ENCODE measurements at places on chromosomes 11 and 22.

DNA sequence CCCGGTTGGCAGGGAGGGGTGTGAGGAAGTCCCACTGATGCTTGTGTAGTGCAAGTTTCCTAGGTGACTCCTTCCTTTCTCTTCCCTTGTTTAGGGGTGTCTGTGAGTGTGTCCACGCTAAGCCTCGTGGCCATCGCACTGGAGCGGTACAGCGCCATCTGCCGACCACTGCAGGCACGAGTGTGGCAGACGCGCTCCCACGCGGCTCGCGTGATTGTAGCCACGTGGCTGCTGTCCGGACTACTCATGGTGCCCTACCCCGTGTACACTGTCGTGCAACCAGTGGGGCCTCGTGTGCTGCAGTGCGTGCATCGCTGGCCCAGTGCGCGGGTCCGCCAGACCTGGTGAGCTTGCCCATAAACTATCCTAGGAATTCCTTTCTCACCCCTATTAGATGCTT, 10.4 kb downstream of the CCKBR start:
- peak; percentile 9 for DNase-seq

DNA sequence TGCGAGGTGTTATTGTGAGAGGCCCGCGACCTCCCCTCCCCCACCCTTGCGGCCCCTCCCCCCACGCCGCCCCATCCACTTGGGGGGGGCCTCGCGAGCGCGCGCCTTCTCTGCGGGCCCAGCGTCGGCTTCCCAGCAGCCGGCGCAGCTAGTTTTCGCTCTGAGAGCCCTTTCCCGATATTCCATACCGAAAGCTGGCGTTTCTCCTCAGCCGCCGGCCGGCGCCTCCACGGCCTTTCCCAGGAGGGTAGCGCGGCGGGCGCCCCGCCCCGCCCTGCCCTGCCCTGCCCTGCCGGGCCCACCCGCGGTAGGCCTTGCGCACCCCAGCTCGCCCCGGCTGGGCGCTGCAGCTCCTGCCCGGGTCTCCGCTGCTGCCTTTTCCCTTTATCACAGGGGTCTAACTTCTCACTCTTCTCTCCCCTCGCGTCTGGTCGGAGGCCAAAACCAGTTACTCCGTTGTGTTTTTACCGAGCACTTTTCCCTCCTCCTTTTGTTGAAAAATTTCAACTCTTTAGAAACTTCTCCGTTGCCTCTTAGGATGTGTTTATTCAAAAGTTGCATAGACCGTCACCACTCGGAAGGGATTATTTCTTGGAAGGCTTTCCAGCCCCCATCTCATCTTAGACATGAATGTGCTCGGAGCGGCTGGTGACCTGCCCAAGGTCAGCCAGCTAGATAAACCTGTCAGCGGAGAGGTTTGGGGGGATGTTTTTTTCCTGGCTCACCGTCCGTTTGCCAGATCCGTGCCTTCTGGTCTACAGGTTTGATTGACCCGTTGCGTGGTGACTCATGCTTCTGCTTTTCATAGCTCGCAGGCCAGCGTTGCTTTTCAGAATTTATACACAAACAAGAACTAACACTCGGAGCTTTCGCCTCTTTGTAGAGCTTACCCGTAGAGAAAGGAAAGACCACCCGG, 648 bp downstream of the PAFAH1B2 start:
- DNase-seq: peak; percentile 38

DNA sequence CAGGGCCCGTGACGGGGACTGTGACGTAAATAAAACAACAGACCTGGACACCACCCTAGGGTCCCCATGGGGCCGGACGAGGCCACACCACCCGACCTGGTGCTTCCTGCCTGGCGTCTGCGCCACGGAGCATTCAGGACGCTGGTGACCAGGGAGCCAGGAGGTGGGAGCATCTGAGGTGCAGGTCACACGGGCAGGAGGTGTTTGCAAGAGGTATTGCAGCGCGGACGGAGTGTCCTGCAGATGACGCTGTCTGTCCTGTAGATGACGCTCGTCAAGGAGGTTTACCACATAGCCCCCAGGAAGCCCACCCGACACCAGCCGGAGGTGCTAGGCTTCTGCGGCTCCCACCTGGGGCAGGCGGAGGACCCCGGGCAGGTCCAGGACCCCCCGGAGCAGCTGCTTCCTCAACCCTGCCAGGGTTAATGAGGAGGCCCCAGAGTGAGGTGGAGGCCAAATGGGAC, 986 bp upstream of the MUC5B start:
- no peak for DNase-seq

DNA sequence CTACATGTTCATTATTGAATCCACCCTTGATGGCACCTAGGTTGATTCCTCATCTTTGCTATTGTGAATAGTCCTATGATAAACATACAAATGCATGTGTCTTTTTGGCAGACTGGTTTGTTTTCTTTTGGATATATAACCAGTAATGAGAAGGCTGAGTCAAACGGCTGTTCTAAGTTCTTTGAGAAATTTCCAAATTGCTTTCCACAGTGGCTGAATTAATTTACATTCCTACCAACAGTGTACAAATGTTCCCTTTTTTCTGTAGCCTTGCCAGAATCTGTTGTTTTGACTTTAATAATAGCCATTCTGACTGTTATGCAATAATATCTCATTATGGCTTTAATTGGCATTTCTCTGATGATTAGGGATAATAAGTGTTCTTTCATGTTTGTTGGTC, 184.9 kb downstream of the CASP12 start:
- no peak for DNase-seq

- DNase-seq: no peak
Measured at GRCh38 chr22:46483353-46483752, 54.1 kb downstream of the CELSR1 start.

GRCh38 chr11:117426297-117426685, 98.6 kb downstream of the CEP164 start:
- peak; percentile 83 for DNase-seq

DNA sequence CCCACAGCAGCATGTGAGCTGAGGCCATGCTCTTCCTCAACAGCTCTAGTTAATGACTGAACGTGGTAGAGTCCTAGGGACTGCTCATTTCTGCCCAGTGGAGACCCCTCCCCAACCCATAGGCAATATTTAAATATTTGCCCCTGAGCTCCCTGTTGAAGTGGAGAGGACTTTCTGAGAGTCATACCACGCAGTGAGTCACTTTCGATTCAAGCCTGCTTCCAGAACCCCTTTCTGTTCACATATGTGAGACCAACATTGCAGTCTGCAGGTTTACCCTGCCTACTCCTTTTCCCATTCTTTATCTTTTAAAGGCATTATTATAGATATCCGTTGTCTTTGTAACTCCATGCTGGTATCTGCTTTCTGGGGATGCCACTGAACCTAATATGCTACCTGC, 946.3 kb downstream of the JRKL start:
- no peak for DNase-seq

DNA sequence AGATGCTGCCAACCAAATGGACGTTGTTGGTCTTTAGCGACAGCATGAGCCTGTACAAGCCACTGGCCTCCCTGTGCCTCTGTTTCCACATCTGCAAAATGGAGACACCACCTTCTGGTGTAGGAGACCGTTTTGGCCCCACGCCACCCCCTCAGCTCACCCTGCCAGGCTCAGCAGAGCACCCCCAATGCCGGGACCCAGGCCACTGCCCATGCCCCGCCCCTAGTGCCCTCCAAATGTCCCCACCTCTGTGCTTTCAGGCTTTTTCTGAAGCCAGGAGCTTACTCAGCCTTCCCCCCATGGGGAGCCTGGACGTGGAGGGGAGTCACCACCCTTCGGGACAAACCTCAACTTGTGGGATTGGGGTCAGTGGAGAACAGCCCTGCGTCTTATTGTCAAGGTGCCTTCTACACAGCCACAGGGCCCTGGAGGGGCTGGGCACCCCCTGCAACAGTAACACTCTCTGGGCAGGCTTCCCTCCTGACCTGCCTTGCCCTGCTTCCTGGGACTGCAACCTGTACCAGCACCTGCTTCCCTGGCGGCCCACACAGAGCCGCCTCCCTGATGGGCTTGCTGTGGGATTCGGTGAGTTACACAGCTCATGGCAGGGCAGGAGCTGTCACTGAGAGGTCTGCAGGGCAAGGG, 24.6 kb upstream of the RTL6 start:
- no peak for DNase-seq

GRCh38 chr22:30178181-30179126, 68.1 kb downstream of the LIF start:
- peak; percentile 52 for DNase-seq

DNA sequence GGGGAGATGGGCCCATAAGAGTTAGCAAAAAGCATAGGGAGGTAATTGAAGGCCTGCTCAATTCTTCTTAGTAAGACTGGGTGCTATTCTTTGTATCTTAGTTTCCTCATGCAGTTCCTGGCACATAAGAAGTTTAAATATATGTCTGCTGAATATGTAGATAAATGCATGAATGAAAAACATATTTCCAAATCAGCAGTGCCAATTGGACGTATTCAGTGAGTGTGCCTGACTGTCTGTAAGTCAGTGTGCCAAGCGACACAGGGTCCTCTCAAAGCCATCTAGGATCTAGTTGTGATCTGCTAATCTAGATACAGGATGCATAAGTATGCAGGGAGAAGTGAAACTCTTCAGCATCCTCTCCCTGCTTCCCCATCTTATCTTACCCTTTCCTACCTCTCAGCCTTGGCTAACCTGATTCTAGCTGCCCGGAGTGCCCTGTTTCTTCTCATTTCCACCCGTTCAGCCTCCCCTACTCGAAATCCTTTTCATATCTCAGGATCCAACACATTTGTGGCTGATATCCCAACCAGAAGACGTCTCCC, 91.1 kb upstream of the SORL1-AS1 start:
- no peak for DNase-seq

DNA sequence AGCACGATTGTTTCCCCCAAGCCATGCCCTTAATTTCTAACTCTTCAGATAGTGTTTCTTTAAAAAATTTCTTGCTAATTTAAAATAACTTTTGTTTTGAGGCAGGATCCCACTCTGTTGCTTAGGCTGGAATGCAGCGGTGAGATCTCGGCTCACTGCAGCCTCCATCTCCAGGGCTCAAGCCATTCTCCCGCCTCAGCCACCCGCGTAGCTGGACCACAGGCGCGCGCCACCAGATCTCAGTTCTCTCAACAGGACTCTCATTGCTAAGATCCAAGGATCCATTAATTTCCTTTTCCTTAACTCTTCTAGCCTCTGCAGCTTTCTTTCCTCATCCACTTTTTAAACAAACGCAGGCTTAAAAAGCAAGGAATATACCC, 327 bp upstream of the MED17 start:
- no peak for DNase-seq

DNA sequence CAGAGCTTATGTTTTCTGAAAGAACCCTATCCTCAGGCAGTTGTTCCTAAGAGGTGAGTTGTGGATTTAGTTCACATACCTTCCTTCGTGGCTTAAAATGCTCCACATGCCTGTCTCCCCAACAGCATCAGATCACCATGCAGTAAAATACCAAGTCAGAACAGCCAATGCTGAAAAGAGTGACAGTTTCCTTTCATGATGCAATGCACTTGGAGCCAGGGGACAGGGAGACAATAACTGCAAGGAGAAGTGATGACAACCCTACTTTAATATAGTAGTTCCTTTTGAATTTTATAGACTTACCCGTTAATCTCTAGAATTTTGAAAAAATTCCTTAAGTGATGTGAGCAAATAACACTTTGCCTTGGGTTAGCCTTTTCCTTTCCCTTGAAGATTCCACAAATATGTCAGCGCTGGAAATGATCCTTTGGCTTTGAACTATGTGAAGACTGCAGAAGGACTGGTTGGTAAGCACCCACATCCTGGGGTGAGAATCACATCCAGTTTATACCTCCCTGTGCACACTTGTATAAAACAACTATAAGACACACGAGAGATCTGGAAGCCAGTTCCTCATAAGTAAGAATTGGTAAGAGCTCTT, 71.2 kb downstream of the PIWIL4 start:
- no peak for DNase-seq

DNA sequence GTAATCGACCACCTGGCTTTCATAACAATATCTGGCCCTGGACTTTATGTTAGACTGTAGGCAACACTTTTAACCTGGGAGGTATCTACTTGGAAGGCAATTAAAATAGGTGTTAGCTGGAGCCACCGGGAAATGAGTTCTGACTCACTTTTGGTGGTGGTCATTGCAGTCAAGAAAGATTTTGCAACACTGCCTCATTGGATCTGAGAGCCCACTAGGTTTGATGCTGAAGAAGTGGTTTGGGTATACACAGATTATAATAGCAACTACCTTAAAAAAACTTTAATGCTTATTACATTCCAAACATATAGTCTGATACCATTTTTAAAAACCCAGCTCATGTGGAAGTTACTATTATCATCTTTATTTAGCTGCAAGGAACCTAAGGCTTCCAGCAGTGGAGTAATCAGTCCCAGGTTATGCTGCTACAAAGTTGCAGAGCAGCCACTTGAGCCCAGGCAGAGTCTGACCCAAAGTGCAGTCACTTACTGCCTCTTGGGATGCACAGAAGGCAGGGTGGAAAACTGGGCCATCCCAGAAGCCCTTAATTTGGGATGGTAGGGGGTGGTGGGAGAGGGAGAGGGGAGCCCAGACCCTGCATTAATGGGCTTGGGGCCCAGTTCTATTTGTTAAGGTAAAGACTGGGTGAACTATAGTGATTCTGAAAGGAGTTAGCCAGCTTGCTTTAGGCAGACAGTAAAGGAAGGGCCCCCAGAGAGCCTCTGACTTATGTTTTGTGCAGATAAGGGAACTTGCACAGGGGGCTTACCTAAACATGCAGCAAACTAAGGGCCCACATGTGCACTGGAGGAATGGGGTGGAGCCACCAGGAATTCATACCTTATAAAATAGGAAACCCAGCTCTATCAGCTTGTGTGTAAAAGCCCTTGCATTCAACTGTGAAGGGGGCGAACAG, 149.4 kb downstream of the SNX19 start:
- no peak for DNase-seq

- DNase-seq: no peak
Measured at GRCh38 chr22:48057116-48057835, 1294.8 kb downstream of the TBC1D22A start.

GRCh38 chr22:20420157-20420842, 17.3 kb downstream of the SCARF2 start:
- no peak for DNase-seq

- DNase-seq: no peak
Measured at GRCh38 chr11:8652140-8652539, 30.3 kb downstream of the TRIM66 start.

DNA sequence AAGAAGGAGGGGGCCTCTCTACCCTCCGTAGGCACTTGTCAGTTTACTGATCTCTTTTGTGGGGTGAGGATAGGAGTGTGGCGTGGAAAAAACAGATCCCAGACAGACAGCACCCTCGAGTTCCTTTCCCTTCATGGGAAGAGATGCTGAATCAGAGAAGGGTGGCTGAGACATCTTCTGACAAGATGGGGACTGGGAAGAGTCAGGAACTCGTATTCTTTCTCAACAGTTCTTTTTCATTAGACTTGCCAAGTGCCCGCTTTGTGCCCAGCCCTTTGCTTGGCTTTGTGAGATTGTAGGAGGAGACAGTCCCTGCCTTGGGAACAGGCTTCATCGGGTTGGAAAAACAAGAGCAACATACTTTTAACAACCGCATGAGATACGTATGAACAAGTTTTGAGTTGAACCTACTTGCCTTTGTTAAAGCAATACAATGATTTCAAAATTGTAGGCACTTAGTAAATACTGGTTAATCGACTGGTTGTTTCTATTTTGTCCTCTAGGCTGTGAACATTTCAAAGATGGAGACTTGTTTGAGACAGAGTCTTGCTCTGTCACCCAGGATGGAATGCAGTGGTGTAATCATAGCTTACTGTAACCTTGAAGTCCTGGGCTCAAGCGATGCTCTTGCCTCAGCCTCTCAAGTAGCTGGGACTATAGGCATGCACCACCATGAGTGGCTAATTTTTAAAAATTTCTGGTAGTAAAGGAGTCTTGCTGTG, 1.1 kb downstream of the RRM1 start:
- DNase-seq: no peak

- no peak for DNase-seq
Measured at GRCh38 chr22:24402460-24403192, 24.8 kb upstream of the ADORA2A start.

GRCh38 chr22:19974268-19974861, 32.7 kb upstream of the TXNRD2 start:
- DNase-seq: no peak

All from stimulated activated naive CD8-positive, alpha-beta T cell treated with anti-CD3 and anti-CD28 coated beads, Interleukin-15, Interleukin-2, amounts not matched to agents 100 U/mL and 50 U/mL, for 24 hours (primary cell).